Smooth muscle cell of the umbilical artery (primary cell): ENCODE measurements at places on chromosomes 2 and 18. TPM values are rescaled to one million over a fixed set of nuclear protein-coding genes. Genes with fewer than 3 reads are reported as not detected.

Gene ACADL
- total RNA-seq = 0.05 and 0.59 TPM in 2 replicates

Gene DAW1
- total RNA-seq = 0.59 and 2.4 TPM in 2 replicates

Gene MYCN
- not detected in 2 replicates for total RNA-seq

Gene PRSS56
- not detected in 2 replicates for total RNA-seq

Gene MRO
- 0.30 and 1.6 TPM in 2 replicates for total RNA-seq
